DMS153 (cell line): ENCODE measurements at places on chromosomes 6 and 20.

DNA sequence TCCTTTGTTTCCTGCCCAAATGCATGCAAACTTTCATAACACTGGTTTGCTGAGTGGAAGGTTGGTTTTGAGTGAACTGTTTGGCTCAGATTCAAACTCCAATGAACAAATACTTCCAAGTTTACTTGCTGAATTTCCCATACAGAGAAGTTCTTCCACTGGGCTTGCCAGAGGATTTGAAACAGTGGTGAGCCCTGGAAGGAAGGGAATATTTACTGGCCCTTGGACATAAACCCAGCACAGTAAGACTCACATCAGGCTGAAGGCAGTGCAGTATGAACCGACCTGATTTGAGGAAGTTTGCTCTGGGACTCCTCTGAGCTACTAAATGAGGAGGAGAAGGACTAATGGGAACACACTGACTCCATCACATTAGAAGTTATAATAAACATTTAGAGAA is 3.8 kb downstream of the TRAF3IP2 start:
- no peak for DNase-seq

GRCh38 chr20:667351-668034 is 8.1 kb downstream of the SCRT2 start:
- no peak for DNase-seq

DNA sequence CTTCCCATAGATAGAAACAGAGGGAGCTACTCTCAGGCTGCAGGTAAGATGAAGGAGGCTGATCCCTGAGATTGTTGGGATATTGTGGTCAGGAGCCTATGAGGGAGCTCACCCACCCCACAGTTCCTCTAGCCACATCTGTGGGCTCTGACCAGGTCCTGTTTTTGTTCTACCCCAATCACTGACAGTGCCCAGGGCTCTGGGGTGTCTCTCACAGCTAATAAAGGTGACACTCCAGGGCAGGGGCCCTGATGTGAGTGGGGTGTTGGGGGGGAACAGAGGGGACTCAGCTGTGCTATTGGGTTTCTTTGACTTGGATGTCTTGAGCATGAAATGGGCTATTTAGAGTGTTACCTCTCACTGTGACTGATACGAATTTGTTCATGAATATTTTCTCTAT is 2.8 kb downstream of the HLA-F start:
- DNase-seq, result no peak

- no peak for DNase-seq
Measured at GRCh38 chr6:16163535-16164300, 34.8 kb downstream of the MYLIP start.

DNA sequence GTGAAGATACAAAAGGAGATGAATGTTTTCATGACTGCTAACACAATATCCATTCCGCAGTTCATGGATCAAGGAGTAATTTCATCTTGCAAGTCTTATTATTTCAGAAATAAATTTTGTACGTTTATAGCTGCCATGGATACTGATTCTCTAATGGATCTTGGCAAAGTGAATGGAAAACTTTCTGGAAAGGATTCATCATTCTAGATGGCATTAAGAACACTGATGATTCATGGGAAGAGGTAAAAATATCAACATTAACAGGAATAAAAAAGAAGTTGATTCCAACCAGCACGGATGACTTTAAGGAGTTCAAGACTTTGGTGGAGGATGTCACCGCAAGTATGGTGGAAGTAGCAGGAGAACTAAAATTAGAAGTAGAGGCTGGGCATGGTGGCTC is 2.8 kb downstream of the HUS1B start:
- no peak for DNase-seq

DNA sequence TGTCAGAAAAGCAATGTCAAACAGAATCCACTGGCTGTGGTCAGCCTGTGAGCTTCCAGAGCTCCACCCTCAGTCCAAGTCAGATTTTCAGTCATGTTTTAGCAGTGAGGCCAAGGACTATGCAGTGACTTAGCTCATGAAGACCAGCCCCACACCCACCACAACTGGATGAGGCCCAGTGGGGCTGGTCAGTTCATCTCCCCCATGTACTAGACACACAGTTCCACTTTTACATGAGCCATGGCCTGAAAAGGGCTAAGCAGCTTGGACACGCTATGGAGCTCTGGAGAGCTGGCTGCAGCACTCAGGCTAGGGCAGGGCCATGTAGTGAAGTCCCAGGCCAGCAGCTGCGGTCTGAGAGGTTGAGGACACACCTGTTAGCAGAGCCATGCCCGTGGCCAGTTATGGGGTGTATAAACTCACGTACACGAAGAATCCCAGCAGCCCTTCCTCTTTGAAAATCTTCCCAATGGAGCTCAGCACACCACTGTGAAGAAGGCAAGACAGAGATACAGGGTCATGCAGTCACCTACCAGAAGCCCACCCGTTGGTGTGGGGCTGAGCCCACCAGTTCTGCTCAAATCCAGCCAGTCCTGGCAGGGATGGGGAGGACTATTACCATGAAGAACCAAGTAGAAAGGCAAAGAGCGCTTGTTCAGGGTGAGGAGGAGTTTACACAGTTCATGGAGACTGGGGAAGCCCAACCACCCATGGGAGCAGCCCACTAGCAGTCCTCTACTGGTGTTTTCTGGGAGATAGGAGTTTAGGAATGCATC is 10.6 kb downstream of the MTCH1 start:
- DNase-seq, result no peak

DNA sequence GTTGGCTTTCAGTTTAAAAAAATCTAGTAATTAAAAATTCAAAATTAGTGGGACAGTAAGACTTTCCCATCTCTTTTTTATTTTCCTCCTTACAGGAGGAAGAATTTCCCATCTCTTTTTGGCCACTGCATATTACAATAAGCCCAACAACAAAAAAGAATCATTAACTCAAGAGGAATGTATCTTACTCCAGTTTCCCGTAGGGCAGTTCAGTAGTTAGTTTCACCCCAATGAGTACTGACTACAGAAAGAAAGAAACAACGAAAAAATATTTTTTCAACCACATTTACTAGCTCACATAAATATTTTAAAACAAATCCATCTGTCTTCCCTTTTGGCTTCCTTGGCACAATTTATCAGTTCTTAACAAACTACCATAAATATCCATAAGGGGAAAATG is 14.9 kb upstream of the BLOC1S5 start:
- DNase-seq, result no peak

GRCh38 chr20:4869290-4870193 is 131.8 kb downstream of the SLC23A2 start:
- peak; percentile 26 for DNase-seq
